ENCODE measurements at places on chromosomes 16 and 17.

DNA sequence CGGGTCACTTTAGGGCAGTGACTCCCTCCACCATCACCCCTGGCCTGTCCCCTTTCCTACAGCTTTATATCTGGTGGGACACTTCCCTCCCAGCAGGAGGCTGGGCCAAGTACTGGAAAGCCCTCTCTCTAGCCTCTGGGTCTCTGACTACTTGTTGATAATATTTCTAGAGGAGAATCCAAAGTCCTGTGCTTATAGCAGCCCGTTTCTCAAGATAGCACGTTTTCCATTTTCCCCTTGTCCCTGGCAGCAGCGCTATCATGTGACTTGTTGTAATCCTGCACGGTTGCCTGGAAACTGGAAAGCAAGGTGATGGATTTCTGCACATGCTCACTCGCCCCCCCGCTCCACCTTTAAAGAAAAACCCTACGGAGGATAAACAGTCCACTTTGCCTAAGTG, 3.3 kb upstream of the AXIN2 start:
- DNase-seq: no peak

DNA sequence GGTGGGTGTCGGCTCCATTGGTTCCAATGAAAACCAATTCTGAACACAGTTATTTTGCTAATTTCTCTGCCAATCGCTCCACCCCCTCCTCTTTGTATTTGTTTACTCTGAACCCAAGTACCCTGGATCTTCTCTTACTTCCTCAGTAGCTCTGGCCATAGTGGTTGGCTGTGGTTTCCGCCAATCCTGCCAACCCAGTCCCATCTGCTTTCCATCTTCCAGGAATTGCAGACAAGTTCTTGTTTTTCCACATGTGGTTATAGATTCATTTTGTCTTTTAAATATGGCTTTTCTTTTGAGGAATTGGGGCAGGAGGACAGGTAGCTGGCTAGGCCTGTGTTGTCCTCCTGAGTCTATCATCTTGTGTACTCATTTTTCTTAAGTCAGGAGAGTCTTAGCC, 92.0 kb downstream of the CYLD start:
- DNase-seq: no peak

GRCh38 chr17:75832164-75832651, 12.0 kb downstream of the UNC13D start:
- no peak for DNase-seq

DNA sequence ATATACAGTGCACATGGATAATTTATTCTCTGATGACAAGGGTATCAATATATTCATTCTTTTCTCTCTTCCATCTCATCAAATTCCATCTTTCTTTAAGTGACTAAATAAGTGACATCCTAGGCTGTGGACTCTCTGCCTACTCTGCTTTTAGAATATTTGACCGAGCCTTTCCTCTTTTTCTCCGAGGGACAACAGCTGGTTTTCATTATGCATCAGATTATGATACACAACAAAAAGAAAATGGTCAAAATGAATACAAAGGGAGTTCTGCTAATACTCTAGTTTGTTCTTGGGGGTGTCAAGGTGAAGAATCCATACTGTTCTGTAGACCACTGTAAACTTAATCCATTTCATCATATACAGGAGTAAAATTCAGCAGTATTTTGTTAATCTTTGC, 942.6 kb downstream of the KCNJ2 start:
- DNase-seq: no peak

DNA sequence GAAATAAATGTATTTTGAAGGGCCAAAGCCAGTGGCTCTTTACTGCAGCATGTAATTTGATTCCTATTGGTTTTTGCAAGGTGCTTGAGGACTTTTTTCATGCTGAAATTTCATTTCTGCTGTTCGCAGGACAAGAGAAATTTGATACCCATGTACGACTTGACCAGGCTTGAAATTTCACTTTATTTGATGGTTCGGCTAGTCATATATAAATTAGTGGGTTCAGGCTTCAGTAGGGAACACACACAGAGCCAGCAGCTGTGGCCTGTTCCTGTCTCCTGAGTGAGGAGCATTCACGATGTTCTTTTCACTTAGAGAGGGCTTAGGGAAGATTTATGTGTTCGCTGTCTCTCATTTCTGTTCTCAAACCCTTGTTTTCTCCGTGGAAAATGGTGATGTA, 258.4 kb upstream of the CACNG5 start:
- DNase-seq: no peak

GRCh38 chr17:74671031-74671771, 41.5 kb downstream of the CD300LF start:
- DNase-seq: no peak

DNA sequence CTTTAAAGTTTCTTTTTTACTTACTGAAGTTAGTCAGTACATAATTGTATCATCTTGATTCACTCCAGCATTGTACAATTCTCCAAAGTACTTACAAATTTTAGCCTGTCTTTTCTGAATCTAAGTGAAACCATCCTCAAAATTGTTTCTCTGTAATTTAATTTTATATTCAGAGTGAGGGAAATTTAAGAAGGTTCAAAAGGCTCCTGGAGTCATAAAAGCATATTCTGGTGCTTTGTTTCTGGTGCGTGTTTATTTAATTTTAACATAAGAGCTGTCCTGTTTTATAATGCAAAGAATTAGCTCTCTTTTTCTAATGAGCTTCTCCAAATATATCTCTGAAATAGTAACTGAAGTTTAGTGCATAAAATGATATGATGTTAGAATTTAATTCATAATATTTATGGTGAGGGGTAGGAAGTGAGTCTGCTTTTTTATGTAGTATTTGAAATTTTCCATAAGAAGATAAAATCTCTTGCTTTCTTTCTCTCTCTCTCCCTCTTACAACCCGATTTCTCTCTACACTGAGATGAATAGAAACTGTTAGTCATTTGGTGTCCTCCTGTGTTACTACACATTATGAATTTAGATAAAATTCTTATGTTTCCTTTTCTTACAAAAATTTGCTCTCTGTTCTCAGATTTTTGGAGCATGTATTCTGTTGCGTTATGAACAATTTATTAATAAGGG, 339.8 kb downstream of the BCAS3 start:
- no peak for DNase-seq

GRCh38 chr16:76297941-76298340, 20.7 kb downstream of the CNTNAP4 start:
- DNase-seq: no peak
